NCI-H146 (cell line): ENCODE measurements at places on chromosomes 6 and 20.

DNA sequence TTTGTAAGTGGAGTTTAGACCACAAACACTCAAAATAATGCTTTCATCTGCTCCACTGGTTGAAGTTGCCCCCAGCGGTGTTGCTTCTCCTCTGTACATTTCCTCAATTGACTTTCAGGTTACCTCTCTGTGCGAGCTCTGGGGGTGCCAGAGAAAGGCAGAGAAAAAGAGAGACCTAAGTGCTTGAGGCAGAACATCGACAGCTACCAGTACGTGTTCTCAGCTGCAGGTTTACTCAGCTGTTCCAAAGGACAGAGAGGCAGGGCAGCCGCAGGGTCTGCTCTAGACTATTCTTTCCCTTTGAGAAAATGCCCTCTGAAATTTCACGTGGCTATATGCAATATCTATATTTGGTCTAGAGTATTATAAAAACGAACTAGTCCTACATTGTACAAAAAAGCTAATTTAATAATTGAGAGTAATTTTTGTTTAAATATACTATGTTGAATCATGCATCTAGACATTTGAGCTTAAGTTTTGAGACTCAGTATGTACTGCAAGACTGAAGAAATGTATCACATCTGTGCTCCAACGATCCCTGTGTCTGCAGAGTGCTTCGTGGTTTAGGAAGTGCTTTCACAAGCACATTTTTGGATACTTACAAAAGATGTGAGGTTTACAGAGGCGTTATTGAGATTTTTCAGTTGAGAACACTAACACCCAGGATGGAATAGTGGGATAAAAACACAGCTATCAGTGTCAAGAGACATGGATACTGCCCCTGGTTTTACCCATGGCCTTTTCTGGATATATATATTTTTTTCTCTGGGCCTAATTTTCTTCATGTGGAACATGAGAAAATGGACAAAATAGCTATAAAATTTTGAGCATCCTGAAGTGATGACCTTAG is 453.6 kb upstream of the FLRT3 start:
- peak; percentile 85 for DNase-seq

DNA sequence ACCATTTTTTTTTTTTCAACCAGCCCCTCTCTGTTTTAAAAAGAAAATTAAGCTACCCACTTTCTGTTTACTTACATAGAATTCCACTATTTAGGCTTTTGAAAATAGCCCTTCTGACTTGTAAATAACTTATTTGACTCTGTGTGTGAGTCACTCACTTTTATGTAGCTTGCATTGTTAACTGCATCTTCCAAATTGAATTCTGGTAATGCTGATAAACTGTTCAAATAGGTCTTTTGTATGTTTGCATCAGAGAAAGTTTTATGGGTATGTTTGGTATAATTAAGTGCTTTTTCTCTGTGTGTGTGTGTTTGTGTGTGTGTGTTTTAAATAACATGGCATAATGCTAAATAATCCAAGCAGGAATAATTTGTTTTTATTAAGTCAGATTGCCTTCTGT is 360.1 kb downstream of the PLCB1 start:
- peak; percentile 36 for DNase-seq

DNA sequence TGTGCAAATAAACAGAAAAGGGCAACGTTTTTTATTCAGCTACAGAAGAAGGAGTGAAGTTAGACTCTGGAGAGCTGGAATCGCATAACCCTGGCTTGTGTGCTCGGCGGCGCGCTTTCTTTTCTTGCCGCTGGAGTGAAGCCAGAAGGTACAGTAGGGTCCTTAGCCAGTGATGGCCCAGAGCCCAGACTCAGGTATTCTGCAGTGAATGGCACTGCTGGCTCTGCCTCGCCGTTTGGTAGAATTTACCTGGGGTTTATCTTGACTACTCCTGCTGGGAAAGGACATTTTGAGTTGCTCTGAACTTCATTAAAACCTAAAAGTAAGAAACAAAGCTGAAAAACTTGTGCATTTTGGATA is 56.9 kb upstream of the TIAM2 start:
- no peak for DNase-seq

- DNase-seq = peak; percentile 100
Observed at GRCh38 chr6:134074151-134075055, 22.0 kb upstream of the SLC2A12 start.

DNA sequence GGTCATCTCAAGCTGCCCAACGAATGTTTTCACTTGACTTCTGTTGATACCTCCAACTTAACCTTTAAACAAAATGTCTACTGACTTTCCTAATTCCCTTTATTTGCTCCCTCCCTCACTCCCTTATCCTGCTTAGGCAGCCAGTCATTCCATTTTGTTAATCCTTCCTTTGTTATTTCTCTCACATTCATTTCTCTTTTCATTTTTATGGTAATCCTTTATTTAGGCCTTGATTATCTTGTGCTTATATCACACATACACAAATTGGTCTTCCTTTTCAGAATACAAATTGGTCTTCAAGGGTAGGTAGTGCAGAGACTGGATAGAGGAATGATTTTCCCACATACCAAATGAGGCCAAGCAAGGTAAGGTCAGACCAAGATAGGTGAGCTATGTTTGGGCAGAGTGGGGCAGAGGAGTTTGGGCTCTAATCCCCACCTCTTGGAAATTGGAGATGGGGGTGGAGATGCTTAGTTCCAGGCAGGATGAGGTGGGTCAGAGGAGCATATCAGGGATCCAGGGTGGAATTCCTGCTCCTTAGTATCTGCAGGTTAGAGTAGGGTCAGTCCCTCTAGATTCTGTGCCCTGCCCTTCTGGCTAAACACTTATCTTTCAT is 2.0 kb upstream of the SPACA1 start:
- DNase-seq = no peak

DNA sequence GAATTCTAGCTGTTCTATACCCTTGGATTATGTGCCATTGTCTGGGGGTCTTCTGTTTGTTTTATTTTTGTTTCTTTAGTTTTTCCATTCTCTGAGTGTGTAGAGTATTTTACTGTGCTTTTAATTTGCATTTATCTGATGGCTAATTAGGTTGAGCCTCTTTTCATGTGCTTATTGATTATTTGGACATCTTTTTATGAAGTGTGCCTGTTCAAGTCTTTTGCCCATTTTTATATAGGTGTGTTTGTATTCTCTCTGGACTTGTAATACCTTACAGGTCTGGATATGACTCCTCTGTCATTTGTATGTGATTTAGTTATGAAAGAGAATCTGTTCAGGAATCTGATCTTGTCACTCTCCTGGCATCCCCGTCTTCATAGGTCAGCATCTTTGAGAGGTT is 22.6 kb upstream of the APCDD1L start:
- no peak for DNase-seq

DNA sequence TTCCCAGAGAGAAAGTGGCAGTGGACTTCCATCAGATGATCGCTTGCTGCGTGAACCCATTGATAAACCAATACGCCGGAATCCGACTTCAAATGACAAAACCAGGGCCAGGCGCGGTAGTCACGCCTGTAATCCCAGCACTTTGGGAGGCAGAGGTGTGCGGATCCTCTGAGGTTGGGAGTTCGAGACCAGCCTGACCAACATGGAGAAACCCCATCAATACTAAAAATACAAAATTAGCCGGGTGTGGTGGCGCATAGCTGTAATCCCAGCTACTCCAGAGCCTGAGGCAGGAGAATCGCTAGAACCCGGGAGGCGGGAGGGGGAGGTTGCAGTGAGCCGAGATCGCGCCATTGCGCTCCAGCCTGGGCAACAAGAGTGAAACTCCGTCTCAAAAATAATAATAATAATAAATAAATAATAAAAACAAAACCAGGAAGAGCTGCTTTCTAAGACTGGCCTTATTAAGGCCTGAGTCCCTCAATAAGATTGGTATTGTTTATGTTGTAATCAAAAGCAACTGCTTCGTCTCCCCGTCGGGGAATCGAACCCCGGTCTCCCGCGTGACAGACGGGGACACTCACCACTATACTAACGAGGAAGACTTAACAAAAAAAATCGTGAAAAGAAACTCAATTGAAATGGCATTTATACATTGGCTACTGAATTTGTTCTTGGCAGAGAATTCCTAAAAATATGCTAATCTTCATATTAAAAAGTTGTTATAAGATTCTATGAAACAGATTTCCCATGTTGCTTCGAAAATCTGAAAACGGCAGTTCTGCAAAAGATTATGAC is 110.2 kb upstream of the ZNF184 start:
- DNase-seq = peak; percentile 31

GRCh38 chr20:4160761-4161305 is 145.5 kb upstream of the RNF24 start:
- no peak for DNase-seq

DNA sequence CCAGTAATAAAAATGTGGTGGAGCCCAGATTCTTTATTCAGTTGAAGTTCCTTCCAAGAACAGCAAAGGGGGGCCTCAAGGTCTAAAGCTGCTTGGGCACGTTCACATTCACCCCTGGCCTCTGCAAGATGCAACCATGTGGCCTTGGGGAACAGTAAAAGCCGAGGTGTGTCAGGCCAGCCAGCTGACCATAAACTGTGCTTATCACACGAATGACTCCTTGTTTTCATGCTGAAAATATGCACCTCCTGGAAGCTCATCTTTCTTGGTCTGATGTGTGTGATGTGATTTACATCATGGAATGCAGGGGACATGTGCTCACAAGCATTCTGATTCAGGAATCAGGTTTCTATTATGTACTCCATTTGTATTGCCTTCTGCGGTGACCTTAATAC is 211.6 kb upstream of the MARCKS start:
- DNase-seq = no peak

GRCh38 chr6:15352845-15353244 is 107.0 kb downstream of the JARID2 start:
- DNase-seq = no peak

DNA sequence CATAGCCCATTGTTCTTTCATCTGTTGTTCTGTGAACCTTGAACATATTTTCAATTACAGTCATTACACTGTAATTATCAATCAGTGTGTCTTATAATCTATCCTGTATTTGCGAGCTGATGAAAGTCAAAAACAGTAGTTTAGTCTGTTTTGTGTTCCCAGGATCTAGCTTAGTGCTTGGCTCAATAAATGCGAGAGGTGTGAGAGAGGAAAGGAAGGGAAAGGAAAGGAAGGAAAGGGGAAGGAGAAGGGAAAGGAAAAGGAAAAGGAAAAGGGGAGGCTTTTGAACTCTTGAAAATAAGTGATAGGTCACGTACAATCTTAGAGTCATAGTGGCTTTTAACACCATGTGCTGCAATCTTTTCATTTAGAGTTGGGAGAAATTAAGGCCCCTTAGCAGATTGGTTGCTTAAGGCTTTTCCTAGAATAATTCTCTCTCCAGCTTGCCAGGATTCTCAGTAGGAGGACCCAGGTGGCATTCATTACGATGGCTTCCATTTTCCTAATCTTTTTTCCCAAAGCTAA is 433.8 kb upstream of the PLCB4 start:
- DNase-seq = no peak

GRCh38 chr6:159097256-159097655 is 52.5 kb upstream of the TAGAP start:
- DNase-seq = no peak

GRCh38 chr6:118776607-118777549 is 117.1 kb upstream of the ASF1A start:
- DNase-seq = peak; percentile 54

DNA sequence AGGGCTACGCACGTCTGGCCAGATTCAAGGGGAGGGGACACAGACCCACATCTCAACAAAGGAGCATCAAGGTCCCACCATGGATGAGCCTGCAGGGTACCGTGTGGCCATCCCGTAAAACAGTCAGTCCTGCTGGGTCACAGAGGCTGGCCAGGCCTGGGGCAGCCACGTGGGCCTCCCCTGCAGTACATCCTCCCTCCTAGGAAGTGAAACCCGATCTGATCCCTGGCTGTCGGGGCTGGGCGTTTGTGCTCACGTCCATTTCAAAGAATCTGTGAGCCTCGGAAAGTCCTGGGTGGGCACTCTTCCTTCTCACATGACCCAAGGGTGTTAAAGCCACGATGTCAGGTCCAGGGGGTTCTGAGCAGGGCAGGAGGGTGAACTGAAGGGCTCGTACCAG is 14.3 kb downstream of the SULF2 start:
- no peak for DNase-seq

DNA sequence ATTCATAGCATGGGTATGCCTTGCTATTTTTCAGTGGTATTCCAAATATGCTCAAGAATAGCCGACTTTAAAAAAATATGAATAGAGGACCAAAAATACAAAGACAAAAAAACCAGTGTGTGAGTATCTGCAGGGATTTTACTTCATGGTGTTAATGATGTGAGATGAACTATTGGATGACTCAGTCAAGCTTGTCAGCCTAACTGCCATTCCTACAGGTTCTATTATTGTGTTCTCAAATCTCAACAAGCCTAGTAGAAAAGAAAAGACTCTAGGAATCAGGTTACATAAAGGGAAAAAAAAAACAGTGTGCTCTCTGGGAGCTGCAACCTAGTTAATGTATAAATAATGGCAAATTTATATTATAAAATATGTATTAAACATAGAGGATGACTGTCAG is 588.4 kb upstream of the BTBD3 start:
- DNase-seq = no peak

- DNase-seq = peak; percentile 5
Observed at GRCh38 chr6:92369309-92369708, 1050.0 kb downstream of the EPHA7 start.

- no peak for DNase-seq
Observed at GRCh38 chr6:95142661-95143335, 434.5 kb upstream of the MANEA start.

DNA sequence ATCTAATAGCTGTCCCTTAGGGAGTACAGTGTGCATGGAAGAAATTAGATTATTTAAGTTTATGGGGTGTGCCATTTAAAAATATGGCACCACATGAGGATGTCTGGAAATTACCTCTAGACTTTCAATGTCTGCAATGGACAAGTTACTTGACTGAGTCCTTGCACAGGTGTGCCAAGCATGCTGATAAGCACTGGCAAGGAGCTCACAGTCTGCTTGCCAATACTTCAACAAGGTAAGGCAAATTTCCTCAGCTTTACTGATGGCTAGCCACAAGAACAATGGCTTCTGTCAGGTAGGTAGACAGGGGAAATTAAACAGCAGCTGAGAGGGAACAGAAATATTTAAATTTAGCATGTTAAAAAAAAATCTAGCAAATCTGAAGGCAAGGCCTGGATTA is 91.1 kb upstream of the TRAF3IP2 start:
- no peak for DNase-seq

GRCh38 chr20:673603-674001 is 2.0 kb downstream of the SCRT2 start:
- no peak for DNase-seq

GRCh38 chr6:147691446-147691845 is 183.0 kb downstream of the SAMD5 start:
- no peak for DNase-seq

GRCh38 chr6:138036111-138036510 is 71.1 kb downstream of the PERP start:
- peak; percentile 19 for DNase-seq

DNA sequence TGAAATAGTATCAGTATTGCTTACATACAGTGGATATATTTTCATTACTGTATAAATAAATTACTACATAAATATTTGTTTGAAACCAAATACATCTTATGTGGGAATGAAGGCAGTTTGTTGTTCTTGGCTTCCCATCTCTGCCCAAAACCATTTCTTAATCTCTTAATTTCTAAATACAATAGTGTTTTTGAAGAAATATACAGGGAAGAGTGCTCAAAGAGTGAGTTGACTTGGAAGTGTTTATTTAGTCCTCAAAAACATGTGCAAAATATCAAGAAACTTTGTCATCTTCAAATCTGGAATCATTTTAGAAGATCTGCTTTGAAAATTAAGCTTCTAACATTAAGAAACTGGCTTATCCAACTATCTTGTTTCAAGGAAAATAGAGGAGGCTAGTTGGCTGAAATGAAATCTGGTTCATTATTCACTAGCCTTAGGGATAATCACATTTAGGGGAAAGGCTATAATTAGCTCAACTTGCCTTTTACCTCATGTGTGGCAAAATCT is 259.8 kb upstream of the FLRT3 start:
- no peak for DNase-seq
